ENCODE measurements at places on chromosomes 12 and 14.

DNA sequence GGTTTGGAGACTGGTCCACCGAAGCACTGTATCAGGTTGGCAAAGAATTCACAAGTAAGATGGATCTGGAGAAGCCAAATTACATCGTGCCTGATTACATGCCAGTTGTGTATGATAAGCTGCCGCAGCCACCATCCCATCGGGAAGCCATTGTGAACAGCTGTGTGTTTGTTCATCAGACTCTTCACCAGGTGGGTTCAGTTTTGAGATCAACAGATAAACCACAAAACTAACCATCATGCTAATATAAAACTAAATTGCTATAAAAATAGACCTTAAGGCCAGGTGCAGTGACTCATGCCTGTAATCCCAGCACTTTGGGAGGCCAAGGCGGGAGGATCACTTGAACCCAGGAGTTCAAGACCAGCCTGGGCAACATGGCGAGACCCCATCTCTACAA lies 58.9 kb downstream of the HSP90AA1 start:
- no peak for DNase-seq

- DNase-seq = no peak
These were observed 773.2 kb upstream of the ALG10B start for GRCh38 chr12:37543131-37543965.

- DNase-seq = no peak
These were observed 170.1 kb upstream of the FRMD6 start for GRCh38 chr14:51481643-51482042.

DNA sequence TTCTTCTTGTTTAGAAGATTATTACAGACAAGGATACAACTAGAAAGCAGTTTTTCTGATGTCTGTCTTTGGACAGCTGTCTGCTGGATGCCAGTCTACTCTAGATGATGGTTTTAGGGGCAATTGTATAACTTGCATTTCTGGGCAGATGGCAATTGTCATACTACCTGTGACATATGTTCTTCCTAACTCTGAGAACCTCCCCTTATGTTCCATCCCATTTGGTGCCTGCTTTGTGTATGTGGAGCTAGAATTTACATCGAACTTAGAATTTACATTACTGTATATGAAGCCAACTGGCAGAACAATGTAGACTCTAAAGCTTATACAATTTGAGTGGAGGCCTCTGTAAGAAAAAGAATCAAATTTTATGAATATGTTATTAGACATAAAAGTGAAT lies 430.2 kb upstream of the SEL1L start:
- no peak for DNase-seq

DNA sequence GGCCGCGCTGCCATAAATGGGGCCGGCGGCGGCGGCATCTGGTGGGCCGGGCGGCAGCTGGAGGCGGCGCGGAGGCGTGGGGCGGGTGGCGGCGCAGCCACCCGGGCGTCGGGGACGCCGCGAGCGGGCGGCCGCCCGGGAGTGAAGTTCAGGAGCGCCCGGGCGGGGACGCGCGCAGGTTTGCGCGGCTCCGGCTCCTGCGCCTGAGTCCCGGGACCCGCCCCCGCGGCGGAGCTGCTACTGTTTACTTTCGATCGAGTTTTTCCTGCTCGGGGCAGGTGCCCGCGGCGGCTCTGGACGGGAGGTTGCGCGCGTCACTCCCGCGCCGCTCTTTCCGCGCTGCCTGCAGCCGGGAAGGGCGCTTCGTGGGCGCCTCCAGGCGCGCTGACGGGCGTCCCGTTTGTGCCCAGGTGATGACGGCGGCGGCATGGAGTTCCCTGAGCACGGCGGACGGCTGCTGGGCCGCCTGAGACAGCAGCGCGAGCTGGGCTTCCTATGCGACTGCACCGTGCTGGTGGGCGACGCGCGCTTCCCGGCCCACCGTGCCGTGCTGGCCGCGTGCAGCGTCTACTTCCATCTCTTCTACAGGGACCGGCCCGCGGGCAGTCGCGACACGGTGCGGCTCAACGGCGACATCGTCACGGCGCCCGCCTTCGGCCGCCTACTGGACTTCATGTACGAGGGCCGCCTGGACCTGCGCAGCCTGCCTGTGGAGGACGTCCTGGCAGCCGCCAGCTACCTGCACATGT lies at the start of gene ZBTB42:
Gene ZBTB42 (plus strand): TSS at position 331 of the 749 bp plus-strand sequence. CDS start 97 bp downstream, at position 428.
- DNase-seq = peak; percentile 69

DNA sequence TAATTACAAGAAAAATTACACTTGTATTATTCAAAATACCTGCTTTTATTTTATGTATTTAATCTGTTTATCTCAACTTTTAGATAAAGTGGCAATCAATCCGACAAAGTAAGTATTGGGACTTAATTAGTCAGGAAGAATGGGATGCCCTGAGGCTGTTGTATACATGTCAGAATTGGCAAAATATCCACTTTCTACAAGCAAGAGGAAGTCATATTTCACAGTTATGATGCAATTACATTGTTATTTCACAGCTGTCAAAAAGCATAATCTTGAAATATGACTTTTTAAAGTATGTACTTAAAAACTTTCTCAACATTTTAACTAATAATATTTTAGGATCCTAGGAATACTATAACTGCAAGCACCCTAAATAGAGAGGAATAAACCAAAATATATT lies 357.1 kb upstream of the MGAT4C start:
- DNase-seq = no peak

- no peak for DNase-seq
These were observed 21.0 kb downstream of the KTN1 start for GRCh38 chr14:55600784-55601561.

- DNase-seq = no peak
These were observed 30.8 kb downstream of the BBOF1 start for GRCh38 chr14:74049876-74050495.

DNA sequence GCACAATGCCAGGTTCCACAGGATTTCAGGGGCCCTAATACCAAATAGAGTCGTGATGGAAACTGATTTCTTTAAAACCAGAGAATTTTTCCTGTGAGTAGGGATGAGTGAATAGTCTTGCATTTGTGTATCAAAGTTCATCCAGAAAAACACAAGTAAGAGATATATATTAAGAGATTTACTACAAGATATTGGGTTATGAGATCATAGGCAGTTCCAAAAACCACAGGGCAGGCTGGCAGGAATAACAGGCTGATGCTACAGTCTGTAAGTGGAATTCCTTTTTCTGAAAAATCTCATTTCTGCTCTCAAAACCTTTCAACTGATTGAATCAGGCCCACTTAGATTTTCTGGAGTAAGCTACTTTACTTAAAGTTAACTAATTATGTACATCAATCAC lies 1756.2 kb upstream of the SEL1L start:
- DNase-seq = no peak

DNA sequence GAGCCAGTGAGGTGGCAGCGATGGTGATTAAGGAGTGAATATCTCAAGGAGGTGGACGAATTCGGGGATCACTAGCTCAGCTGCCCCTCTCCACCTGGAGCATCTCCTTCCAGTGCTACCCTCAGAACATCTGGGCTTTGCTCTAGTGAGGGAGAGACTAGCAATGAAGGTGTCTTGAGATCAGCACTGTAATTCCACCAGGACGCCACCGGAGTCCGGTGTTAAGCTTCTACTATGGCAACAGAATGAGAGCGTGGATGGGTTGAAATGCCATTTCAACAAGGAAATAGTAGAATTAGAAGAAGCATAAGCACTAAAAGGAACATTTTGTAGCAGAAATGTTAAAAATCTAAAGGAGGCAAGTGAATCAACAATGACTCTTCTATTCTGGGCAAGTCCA lies 61.1 kb downstream of the NTF3 start:
- no peak for DNase-seq

DNA sequence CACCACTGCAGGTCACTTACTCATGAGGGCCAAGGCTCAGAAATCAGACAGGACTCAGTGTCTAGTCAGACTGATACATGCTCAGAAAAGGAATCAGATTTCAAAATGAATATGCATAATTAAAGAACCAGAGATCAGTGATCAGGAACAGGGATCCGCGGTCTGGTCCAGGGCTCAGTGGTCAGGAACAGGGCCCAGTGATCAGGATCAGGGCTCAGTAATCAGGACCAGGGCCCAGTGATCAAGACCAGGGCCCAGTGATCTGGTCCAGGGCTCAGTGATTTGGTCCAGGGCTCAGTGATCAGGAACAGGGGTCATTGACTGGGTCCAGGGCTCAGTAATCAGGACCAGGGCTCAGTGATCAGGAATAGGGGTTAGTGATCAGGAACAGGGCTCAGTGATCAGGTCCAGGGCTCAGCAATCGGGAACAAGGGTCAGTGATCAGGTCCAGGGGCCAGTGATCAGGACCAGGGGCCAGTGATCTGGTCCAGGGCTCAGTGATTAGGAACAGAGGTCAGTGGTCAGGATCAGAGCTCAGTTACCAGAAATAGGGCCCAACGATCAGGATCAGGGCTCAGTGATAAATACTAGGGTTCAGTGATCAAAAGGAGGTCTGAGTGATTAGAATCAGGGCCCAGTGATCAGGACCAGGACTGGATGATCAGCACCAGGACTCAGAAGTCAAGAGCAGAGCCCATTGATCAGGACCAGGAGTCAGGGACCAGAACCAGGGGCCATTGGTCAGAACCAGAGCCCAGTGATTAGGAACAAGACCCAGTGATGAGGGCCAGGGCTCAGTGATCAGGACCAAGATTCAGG lies 175.3 kb downstream of the TMEM121 start:
- no peak for DNase-seq

GRCh38 chr14:84760489-84761126 lies 769.3 kb upstream of the FLRT2 start:
- no peak for DNase-seq

- DNase-seq = no peak
These were observed 181.1 kb upstream of the HIF1A start for GRCh38 chr14:61513986-61514830.

GRCh38 chr14:64850369-64851137 lies 29.2 kb downstream of the SPTB start:
- no peak for DNase-seq

GRCh38 chr12:68611094-68611805 lies 551 bp downstream of the RAP1B start:
- peak; percentile 39 for DNase-seq

Measured in activated effector memory CD4-positive, alpha-beta T cell treated with Interleukin-2 at 50 U/mL for 16 hours (primary cell).